ENCODE measurements at places on chromosomes 2 and 18.

DNA sequence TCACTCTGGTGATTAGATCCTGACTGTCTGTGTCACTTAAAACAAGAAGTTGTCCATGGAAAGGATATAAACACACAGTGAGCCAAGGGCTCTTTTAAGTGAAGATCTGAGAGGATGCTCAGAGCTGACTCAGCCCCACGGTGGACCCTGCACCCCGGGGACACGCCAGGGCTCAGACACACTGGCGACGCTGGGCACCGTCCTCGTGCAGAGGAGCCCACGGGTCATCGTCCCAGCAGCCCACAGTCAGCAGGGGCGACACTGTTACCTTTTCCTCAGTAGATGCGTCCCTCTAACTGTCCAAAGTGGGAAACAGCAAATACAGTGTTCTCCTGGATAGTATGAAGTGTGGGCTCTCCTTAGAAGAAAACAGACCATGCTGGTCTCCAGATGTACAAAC is 225.6 kb downstream of the HDAC4 start:
- DNase-seq: no peak

GRCh38 chr18:32899819-32900218 is 127.0 kb upstream of the KLHL14 start:
- DNase-seq: no peak

- DNase-seq: no peak
Measured at GRCh38 chr2:38409156-38410102, 32.4 kb upstream of the ATL2 start.

DNA sequence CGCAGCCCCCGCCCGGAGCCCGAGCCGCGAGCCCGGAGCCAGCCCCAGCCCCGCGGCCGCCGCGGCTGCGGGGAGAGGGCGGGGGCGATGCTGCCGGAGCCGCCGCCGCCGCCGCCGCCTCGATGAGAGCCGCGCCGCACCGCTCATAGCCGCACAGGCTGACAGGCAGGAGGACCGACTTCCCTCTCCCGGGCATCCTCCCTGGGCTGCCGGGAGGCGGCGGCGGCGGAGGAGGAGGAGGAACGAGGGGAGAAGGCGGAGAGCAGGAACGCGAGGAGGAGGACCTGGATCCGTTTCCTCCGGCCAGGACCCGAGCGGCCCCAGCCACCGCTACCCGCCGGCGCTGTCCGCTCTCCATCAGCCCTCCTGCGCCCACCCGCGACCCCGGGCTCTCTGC is 370 bp downstream of the KLHL29 start:
- DNase-seq: no peak

- DNase-seq: no peak
Measured at GRCh38 chr2:106536490-106536889, 49.3 kb downstream of the CD8B2 start.
